DMS79 treated with DMSO at 0.1 percent for 48 hours (cell line): ENCODE measurements at places on chromosomes 6 and 20.
A peak's percentile ranks its signal among the peaks of the same experiment; 100 is the strongest.

DNA sequence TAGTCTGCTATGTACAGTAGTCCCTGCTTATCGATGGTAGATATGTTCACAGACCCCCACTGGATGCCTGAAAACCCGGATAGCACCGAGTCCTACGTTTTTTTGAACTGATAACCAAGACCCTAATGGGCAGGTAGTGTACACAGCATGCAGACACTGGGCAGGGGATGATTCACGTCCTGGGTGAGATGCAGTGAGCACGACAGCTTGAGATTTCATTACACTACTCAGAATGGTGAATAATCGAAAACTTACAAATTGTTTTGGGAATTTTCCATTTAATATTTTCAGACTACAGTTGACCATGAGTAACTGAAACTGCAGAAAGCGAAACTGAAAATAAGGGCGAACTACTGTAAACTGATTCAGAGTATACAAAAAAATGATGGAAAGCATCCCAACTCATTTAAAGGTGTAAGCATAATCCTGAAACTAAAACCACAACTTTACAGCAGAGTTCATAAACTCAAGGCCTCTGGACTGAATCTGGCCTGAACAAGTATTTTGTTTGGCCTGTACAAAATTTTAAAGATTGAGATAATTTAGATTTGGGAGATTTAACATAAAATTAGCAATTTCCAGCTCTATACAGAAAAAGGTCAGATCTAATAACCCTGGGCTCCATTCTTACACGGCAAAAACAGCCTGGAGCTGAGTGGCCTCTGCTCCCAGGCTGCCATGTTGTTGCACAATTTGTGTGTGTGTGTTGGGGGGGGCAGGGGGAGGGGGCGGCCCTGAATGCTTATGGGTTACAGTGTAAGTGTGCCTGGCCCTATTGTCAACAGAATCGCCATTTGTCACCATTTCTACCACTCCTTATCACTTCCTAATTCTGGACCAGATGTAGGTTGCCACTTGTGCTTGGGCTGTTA lies 34.9 kb downstream of the RNF24 start:
- no peak for DNase-seq

DNA sequence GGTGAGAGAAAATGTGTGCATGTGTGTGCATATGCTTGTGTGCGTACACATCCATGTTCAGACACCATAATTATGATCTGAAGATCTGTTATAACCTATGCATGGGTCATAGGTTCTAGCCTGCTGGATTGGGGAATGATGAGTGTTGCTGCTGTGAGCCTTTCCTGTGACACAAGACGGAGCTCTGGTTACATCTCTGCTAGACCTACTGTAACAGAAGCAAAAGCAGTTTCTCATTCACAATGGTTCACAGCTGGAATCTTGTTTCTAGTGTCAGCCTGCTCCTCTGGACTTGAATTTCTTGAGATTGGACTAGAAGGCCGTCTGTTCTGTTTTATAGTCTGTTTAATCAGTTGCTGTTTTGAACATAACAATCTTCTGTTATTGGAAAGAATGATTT lies 40.1 kb downstream of the DEFB114 start:
- no peak for DNase-seq

DNA sequence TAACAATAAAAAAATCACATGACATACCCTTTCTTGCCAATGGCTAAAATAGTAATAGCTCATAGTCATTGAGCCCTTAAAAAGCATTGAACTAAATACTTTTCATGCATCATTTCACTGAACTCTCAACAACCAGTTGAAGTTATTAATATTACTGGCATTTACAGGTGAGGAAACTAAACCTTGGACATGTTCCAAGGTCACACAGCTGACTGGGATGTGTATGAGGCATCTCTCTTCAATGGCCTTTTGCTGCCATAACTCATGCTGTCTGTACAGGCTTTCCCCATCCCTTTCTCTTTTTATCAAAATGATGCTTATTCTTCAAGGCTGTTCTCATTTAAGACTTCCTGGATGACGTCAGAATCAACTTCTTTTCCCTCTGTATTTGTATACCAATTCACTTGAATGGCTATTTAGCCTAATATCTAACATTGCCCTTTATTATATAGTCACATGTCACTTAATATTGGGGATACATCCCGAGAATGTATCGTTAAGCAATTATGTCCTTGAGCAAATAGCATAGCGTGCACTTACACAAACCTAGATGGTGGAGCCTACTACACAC lies 476.4 kb downstream of the KIF16B start:
- peak; percentile 25 for DNase-seq

DNA sequence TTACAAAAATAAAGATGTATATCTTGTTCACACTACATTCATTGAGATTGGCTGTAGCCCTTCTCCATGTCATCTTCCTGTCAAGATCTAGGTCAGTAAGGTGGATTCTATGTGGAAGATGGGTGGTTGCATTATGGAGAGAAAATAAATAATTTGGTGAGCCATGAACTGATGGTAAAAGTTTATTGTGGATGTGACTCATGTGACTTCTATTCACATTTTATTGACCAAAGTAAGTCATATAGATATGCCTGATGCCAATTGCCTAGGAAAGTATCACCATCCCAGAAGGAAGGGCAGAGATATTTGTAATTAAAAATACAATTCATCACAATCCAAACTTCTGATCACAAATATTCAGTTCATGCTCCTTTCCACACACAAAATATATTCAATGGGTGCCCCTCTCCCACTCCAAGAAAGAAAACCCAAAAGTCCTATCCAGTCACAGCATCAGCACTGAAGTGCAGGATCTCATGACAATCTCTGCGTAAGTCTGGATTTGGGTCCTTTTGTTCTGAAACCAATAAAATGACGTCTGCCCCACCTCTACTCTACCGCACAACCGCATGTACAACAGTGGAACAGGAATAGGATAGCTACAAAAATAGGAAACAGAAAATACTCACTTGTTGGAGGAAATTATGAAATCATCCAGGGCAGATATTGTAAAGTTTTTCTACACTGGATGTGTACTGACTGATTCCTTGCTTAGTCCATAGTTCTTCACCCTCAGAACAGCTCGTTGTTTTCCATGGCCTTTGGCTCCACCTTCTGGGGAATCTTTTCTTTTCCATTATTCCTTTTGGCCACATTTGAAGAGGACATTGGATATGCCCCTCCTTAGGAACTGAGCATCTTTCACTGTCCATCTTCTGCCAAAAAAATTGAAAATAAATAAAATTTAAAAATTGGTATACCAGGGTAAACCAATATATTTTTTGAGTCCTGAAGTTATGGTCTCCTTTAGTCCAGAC lies 16.1 kb upstream of the SLC17A3 start:
- peak; percentile 37 for DNase-seq

GRCh38 chr20:9499126-9499899 lies 15.1 kb upstream of the LAMP5 start:
- no peak for DNase-seq

GRCh38 chr20:1813674-1814635 lies 81.3 kb upstream of the SIRPA start:
- DNase-seq = no peak

DNA sequence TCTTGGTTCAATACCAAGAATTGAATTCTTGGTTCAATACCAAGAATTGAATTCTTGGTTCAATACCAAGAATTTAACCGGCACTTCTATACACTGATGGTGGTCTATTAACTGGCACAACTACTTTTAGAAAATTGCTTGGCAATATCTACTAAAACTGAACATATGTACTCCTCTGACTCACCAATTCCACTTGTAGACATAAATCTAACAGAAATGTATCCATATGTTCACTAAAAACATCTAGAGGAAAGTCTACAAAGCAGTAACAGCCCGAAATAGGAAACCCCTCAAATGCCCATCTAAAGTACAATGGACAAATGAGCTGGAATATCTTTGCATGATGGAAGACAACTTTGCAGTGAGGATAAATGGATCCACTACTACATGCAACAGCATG lies 71.9 kb downstream of the KIF16B start:
- no peak for DNase-seq

GRCh38 chr6:31639449-31639861 lies 13.0 kb downstream of the BAG6 start:
- no peak for DNase-seq

GRCh38 chr6:96704713-96705112 lies 132.6 kb downstream of the GPR63 start:
- DNase-seq = no peak

GRCh38 chr6:5667737-5668136 lies 339.0 kb downstream of the NRN1 start:
- no peak for DNase-seq

DNA sequence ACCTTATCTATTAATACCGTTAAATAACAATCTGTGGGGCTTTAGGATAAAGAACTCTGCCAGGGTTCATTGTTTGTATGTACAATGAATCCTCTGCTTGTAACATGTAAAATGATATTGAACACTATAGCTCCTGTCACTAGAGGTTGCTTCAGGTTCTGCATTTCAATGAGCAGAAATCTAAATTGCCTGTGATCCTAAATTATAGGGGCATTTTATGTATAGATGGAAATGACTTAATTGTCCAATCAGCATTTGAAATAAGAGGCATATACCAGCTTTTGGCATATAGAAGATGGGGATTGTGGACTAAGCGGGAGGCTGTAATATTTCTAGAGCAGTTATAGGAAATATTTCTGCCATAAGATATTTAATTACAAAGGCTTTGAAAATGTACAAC lies 2.0 kb downstream of the NCOA3 start:
- DNase-seq = no peak

GRCh38 chr20:11267762-11268335 lies 594.0 kb upstream of the JAG1 start:
- DNase-seq = no peak

- no peak for DNase-seq
Measured at GRCh38 chr6:72580281-72580940, 41.5 kb upstream of the KCNQ5 start.

- DNase-seq = no peak
Measured at GRCh38 chr6:41964201-41964887, 22.7 kb upstream of the CCND3 start.

- no peak for DNase-seq
Measured at GRCh38 chr6:104505838-104506237, 353.9 kb downstream of the HACE1 start.

GRCh38 chr6:33958526-33959328 lies 154.9 kb upstream of the MLN start:
- DNase-seq = peak; percentile 80

DNA sequence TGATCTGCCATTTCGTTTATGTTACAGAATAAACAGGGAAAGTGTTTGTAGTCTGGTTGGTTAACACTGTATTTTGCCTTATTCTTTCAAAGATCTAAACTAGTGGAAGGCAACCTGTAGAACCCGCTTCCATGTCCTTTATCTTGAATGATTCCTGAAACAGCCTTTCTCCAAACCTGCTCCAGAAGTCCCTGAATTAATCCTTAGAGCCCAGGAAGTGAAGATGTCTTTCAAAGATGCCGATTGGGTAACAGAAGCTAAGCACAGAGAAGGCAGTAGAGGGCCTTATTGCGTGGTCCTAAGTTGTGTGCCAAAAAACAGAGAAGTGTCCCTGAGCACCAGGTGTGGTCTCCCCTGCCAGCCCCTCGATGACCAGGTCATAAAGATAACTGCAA lies 19.2 kb upstream of the ZSCAN16 start:
- DNase-seq = no peak

DNA sequence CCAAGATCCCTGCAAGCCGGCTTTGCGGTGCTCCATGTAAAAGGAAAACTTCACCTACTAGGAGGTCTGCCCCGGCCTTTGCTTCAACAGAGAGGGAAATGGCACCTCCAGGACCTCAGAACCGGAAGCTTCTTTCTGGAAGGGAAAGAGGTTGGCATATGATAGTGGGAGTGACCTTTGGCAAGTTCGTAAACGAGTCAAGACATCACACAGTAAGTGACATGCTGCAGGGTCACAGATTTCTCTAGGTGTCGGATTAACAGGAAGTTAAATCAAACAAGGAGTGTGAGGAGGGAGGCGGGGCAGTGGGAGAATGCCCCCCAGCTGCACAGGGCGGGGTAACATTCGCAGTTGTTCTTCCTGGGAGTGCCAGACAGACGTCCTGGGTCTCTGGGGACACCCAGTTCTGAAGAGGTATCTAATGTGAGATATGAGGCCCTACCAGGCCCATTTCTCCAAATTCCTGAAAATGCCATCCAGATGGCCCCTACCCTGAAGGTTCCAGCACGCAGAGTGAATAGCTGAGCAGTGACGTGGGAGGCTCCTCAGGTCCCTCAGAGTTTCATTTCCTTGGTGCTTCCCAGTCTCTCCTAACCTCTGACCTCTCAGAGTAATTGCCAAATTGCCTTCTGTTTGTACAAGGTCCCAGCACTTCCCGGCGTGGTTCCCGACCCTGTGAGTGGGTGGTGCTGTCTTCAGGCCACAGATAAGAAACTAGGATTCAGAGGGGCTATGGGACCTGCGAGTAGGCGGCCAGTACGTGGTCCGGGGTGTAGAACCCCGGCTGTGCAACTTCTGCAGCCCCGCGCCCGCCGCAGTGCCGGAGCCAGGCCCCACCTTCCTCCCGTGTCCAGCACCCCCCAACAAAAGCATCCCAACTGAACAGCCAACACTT lies 1.9 kb downstream of the RRBP1 start:
- DNase-seq = peak; percentile 21

GRCh38 chr6:30157999-30158398 lies 3.0 kb downstream of the TRIM10 start:
- no peak for DNase-seq

DNA sequence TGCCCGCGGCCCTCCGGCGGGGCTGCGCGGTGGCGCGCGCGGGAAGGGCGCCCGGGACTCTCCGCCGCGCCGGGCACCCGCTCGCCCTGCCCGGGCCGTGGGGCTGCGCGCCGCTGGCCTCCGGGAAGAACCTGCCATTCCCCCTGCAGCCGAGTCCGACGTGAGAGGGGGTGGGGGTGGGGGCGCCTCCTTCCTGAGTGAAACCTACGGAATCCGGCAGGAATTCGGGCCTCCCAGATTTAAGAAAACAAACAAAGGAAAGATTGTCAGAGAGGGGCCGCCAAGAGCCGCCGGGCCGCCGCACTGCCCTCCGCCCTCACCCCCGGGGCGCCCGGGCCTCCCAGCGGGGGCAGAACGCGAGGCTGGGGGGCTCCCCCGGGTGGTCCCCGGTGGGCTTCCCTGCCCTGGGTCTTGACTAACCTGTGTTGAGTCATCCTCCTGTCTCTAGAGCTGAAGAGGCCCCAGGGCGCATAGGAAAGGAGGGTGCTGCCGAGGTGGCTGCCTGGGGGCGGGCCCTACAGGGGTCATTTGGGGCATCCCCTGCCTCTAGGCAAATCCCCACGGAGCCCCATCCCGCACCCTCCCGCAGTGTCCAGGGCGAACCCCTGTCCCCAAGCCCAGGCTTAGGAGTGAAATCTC lies 42.2 kb upstream of the FOXP4 start:
- peak; percentile 26 for DNase-seq

DNA sequence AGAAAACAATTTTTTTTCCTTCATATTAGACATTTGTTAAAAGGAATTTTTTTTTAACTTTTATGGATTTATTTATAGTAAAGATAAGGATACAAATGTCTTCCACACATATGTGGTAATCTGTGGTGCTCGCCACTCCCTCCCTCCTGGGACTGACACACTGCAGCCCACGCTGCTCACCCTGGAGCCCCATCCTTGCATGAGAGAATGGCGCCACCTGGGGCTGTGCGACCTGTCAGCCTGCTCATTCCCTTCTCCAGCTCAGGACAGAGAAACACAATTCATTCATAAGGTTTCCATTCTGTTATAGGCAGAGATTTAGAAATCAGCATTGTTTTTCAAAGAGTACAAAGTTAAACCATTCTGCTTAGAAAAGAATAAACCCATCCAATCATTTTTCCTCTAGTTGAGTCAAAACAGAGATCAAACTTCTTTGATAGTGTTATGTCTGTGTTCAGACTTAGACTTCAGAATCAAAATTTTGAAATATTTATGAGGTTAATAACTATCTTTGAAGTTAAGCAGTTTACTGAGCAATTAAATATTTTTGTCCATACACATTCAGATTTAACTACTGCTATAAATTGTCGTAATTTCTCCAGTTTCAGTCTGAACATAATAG lies 42.8 kb upstream of the DYNLRB1 start:
- no peak for DNase-seq
